ENCODE measurements at places on chromosomes 7 and 10.

- no peak for DNase-seq
Observed at GRCh38 chr10:50280049-50280841, 28.9 kb upstream of the ASAH2 start.

DNA sequence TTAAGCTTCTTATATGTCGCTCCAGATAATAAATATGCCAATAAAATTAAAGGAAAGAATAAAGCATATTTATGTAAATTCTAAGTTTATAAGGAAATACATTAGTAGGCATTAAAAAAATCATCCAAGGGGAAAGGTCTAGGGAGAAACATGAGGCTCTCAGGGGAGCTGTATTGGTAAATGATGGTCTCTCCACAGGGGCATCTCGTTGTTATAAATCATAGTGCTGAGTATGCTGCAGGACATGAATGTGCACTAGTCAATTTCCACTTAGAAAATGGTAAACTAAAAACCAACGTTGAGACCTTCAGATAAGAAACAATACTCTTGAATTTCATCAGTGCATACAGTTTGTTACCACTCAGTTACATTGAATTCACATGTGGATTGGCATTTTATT is 194.0 kb upstream of the AHR start:
- no peak for DNase-seq

DNA sequence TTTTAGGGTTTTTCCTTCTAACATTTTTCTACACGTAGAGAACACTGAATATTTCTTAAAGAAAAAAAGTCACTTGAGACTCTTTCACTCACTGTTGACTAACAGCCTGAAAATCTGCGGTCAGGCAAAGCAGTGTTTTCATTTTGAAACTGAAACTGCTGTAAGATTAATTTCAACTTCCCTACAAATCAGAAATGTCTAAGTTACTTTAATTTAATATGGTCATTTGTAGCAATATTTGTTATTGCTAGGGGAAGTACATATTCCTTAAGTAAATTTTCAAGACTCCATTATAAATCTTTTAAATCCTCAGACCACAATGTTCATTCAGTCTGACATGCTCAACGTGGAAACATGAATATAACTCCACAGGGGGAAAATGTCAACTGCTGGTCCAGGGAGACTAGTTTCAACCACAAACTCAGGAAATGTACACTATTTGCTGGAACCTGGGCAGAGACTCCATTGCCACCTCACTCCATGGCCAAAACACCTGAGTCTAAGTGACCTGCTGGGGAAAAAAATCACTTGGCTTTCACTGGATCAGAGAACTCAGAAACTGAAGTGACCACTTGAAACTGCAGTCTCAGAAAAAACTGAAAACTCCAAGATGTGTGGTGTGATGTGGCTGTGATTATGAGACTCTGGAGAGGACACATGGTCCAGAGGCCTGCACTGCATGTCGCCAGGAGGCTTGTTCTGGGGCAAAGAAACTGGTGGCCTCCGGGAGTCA is 161.2 kb downstream of the TAX1BP1 start:
- DNase-seq, result no peak

DNA sequence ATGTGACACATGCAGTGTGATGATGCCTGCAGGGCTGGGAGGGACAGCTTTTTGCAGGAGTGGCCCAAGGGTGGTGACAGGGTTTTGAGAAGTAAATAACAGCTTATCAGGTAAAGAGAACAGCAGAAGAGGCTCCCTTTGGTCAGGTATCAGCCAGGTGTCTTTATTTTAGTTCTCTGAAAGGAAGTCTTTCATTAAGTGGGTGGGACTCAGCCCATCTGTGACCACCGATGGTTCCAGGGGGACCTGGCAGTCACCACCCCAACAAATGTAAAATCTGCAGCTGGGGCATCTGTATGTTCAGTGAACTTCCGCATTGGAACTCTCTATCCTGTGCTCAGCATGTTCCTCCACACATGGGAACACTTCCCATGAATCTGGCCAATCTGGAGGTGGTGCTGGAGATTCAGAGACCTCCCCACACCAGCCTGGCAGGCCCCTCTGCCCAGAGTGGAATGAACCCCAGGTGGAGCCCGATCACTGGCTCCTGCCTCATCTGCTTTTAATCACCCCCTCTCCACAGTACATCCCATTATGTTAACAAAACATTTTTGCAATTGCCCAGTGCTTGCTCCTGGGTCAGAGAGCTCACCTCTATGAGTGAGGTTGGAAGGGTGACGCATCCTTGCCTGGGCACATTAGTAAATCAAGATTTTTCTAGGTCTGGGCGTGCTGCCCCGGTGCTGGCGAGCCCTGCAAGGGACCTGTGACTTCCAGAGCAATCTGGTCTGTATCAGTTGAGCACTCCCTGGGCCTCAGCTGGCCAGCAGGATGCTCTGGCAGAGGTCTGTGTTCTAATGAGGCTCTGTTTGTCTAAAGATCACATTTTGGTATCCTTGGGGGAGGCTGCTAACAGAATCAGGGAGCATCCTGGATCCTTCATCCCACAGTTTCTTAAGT is 140.4 kb upstream of the GDF10 start:
- no peak for DNase-seq

DNA sequence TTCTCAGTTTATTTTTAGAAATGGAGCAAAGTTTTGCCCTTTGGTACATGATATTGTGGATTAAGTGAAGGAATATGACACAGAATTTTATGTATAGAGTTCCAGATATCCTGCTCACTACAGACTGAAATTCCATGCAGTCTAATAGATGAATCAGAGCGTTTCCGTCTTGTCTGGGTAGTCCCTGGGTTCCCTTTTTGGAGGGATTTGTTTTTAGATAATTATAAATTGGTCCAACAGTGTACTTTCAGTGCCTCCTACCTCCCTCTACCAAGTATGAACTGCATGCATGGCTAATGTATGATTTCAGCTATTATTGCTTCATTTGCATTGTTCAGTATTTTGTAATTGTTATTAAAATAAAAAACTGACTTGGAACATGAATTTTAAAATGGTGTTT is 74.4 kb downstream of the SEPTIN7 start:
- no peak for DNase-seq

DNA sequence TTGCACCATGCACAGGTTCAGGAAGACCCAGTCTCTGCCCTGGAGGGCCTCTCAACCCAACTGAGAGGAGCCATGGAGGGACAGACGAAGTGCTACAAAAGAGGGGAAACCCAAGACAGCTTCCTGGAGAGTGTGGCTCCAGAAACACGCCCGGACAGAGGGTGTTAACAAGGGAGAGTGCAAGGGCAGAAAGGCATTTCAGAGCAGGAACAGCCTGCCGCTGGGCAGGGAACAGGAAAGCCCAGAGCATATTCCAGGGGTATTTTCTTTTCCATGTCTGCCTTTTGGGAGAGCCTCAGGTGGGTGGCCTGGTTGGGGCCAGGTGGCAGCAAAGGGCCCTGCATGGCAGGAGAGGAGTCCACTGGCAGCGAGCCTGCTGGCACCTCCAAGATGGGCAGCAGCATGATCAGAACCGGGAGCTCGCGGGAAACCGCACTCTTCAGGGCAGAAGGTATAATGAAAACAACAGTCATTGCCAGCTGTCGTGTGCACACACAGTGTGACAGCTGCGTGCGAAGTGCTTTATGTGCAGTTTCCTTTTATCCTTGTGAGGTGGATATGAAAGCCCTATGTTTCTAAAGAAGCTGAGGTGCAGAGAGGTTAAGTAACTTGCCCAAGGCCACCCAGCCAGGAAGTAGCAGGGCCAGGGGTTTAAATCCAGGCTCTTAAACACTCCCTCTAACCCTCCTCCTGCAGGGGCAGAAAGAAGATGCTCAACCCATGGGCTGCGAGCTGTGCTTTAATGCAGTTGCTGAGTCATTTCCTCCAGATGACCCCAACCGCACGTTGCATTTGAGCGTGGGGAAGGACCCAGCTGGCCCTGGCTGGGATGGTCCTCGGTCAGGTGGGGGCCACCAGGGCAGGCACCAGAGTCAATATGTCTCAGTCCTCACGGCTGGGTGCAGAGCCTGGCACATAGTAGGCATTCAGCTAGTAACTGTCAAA is 128.6 kb downstream of the OAT start:
- no peak for DNase-seq

- DNase-seq, result no peak
Observed at GRCh38 chr10:120607710-120608703, 151.0 kb downstream of the PLPP4 start.

GRCh38 chr7:151435971-151436370 is 4.0 kb downstream of the CRYGN start:
- DNase-seq, result no peak

DNA sequence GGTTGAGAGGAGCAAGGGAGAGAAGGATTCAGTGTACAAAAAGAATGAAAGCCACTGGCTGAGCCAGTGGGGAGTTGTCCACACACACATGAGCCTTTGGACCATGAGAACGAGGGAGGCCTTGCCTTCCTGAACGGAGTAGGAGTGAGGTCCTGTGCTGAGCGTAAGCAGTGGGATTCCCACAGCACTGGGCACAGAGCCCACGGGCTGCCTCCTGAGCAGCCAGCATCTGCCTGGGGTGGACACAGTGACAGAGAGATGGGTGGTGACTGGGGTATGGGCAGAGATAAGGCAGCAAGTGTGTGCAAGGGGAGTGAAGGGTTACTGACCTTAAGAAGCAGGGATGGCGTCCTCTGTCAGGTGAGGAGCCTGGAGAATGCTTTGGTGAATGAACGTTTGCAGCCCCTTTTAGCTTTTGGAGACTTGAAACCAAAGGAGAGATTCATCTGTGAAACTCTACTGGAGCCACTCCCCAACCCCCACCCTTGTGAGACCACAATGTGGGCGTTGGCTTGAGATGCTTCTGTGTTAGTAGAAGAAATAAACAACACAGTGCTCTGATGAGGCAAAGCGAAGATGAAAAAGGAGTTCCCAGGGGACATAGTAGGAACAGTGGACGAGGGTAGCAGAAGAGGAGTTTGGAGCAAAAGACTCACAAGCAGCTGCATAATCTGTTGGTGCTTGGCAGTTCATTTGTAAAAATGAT is 56.5 kb downstream of the FIGNL1 start:
- DNase-seq, result no peak

DNA sequence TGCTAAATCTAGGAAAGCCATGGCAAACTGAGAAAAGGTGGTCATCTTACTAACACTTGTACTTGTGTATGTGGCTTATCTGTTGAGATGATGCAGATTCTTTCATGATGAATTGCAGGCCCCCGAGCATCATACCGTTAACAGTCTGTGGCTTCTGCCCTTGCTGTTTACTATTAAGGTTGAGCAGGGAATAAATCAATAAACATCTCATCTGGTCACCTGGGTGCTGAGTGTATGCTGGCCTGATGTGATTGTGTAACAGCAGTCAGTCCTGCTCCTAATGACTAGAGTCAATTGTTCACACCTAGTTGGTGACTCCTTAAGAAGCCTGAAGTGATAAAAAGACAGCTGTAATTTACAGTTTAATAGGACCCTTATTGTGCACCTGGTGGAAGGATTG is 8.3 kb upstream of the GNAT3 start:
- DNase-seq, result no peak

- no peak for DNase-seq
Observed at GRCh38 chr10:93030409-93030808, 30.2 kb upstream of the CYP26C1 start.

- DNase-seq, result no peak
Observed at GRCh38 chr7:157461573-157462418, 125.0 kb downstream of the DNAJB6 start.

GRCh38 chr7:106405697-106406141 is 120.9 kb upstream of the NAMPT start:
- DNase-seq, result no peak

GRCh38 chr10:123512901-123513775 is 153.0 kb upstream of the GPR26 start:
- no peak for DNase-seq

DNA sequence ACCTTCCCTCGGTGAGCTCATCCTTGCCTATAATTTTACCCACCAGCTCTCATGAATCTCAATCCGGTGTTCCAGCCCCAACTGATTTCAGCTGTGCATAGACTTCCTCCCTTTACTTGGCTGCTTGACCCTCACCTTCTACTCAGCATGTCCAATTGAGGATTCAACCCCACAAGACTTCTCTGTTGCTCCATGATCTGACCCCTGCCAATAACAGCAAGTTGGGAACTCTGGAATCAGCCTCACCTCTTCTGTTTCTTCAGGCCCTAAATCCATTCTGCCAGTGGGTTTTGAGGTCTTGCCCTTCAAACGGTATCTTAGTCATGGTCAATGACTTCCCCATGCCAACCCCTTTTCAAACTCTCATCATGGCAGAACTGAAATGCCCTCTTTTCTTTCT is 390.4 kb downstream of the CALN1 start:
- no peak for DNase-seq

- no peak for DNase-seq
Observed at GRCh38 chr7:99090771-99091542, 53.0 kb downstream of the SMURF1 start.

DNA sequence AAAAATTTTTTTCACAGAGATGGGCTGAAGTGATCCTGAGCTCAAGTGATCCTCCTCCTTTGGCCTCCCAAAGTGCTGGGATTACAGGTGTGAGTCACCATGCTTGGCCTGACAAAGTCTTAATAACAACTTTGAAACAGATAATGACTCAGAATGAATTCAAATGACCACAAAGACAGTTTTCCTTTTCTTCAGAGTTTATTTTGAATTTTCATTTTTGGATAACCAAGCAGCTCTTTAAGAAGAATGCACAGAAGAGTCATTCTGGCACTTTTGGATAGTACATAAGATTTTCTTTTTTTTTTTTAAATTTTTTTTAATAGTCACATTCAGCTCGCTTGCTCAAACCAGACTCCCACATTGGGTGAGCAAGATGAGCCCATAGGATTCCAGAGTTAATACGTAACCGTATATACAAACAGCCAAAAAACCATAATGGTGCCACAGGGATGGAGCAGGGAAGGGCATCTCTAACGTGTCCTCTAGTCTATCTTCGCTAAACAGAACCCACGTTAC is 43.0 kb upstream of the NMT2 start:
- no peak for DNase-seq

DNA sequence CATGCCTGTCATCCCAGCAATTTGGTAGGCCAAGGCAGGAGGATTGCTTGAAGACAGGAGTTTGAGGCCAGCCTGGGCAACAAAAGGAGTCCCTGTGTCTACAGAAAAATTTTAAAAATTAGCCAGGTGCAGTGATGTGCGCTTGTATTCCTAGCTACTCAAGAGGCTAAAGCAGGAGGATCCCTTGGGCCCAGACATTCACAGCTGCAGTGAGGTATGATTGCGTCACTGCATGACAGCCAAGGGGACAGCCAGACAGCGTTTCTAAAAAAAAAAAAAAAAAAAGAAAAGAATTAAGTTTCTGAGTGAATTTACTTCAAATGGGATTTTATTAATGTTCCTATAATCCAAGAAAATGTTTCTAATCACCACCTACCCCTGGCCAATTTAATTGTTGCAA is 87.4 kb upstream of the RNF148 start:
- no peak for DNase-seq

DNA sequence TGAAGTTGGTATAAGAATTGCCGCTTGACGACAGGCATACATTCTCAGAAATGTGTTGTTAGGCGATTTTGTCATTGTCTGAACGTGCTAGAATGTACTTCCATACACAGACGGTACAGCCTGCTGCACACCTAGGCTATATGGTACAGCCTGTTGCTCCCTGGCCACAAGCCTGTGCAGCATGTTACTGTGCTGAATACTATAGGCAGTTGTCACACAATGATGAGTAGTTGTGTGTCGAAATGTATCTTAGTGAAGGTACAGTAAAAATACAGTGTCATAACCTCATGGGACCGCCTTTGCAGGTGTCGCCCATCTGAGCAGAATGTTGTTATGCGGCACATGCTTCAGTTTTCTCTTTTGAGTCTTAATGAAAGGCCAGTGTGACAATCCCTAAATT is 66.5 kb downstream of the SHH start:
- no peak for DNase-seq
